ENCODE measurements at places on chromosomes 1 and 21.
A peak's percentile ranks its signal among the peaks of the same experiment; 100 is the strongest.

DNA sequence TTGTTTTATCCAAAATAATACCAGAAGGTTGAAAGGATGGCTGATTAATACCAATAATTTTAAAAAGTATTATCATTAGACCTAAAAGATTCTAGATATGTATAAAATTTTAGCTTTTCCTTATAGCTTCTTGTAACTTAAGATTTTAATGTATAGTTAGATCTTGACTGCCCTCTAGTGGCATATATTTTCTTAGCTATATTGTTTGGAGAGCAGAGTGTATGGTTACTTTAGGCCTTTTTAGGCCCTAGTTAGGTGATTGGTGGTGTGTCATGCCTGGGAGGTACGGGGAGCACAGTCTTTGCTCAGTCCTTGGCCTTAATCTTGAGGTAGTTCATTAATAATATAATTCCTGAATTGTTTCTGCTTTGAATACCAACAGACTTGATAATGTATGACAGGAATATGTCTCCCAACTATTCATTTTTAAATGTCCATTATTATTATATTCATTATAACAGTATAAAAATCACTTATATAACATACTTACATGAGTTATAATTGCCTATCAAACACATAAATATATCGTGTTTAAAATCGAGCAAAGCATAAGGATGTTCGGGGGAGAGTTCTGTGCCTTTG lies 328.4 kb downstream of the ZP4 start:
- peak; percentile 21 for DNase-seq

DNA sequence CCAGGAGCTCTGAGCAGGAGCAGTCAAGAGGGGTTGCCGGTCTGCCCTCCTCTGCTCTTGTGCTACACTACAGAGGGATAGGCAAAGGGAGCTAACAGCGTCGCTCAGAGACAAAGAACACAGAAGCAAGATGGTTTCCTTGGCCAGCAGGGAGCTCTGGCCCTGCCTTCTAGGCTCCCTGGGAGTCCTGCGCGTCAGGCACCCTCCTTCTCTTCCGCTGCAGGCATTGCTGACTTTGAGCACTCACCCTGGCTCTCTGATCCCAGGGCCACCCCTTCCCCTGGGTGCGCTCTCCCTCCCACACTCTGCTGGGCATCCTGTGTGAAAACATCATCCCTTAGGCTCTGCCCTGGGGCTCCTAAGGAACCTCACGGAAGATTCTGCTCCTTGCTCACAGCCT lies 489 bp downstream of the TNNI1 start:
- DNase-seq: no peak

GRCh38 chr1:12339811-12340543 lies 110.1 kb downstream of the VPS13D start:
- no peak for DNase-seq

GRCh38 chr1:184395937-184396480 lies 9.2 kb downstream of the C1orf21 start:
- DNase-seq: no peak

GRCh38 chr21:45136927-45137611 lies 62.7 kb downstream of the ADARB1 start:
- peak; percentile 89 for DNase-seq

GRCh38 chr1:18536915-18537314 lies 56.2 kb downstream of the KLHDC7A start:
- DNase-seq: no peak

DNA sequence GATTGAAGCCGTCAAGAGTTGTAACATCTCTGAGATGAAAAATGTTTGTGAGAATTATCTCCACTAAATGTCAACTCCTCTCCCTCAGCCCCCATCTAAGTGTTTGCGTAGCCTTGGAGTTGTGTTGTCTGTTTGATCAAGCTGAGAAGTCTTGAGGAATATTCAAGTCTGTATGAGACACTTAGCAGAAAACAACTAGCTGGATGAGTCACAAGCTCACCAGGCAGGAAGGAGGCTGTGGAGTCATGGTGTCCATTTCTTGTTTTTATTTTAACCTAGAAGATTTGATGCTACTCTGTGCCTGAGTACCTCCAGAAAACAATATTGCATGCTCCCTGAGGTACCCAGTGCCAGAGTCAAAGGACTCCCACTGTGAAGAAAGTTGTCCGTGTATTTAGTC lies 211.6 kb upstream of the PLXNA2 start:
- DNase-seq: no peak

- peak; percentile 41 for DNase-seq
Measured at GRCh38 chr1:62746086-62746808, 37.7 kb upstream of the ATG4C start.

GRCh38 chr1:153597206-153597605 lies 15.7 kb downstream of the S100A16 start:
- no peak for DNase-seq

DNA sequence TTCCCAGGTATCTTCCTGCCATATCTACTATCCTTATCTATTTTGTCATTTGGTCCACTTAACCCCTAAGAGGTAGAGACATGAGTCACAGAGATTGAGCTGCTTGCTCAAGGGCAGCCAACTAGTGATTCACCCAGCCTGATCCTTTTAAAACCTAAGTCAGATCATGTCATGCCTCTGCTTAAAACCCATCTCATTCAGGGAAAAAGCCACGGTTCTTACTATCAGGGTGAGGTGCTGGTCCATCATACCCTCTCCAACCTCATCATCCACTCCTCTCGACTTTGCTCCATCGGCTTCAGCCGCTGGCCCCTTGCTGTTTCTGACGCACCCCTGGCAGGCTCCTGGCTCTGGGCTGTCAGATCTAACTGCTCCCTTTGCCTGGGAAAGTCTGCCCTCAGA lies 14.4 kb upstream of the PPP1R15B start:
- DNase-seq: no peak
